ENCODE measurements at places on chromosomes 16 and 17. TPM values are rescaled to one million over a fixed set of nuclear protein-coding genes. Genes with fewer than 3 reads are reported as not detected.

Gene RGS11
- total RNA-seq = 2.3 TPM

Gene MIF4GD
- 6.9 TPM for total RNA-seq

Gene CLEC16A
- total RNA-seq = 22.0 TPM

Gene SCNN1B
- not detected for total RNA-seq

Gene SHMT1
- 19.7 TPM for total RNA-seq

Gene HAS3
- total RNA-seq = 5.6 TPM

Gene RANBP10
- total RNA-seq = 3.1 TPM

Gene HOXB9
- total RNA-seq = 0.19 TPM

Gene CDRT4
- 0.28 TPM for total RNA-seq

Gene KRT33B
- total RNA-seq = under 0.01 TPM

Gene NPIPB6
- under 0.01 TPM for total RNA-seq

Gene GALK1
- total RNA-seq = 49.1 TPM
